Muscle of arm (tissue), 14 donors: ENCODE measurements at places on chromosomes 2 and 18.

GRCh38 chr18:35469725-35470124, 28.0 kb downstream of the INO80C start:
- no peak for DNase-seq

DNA sequence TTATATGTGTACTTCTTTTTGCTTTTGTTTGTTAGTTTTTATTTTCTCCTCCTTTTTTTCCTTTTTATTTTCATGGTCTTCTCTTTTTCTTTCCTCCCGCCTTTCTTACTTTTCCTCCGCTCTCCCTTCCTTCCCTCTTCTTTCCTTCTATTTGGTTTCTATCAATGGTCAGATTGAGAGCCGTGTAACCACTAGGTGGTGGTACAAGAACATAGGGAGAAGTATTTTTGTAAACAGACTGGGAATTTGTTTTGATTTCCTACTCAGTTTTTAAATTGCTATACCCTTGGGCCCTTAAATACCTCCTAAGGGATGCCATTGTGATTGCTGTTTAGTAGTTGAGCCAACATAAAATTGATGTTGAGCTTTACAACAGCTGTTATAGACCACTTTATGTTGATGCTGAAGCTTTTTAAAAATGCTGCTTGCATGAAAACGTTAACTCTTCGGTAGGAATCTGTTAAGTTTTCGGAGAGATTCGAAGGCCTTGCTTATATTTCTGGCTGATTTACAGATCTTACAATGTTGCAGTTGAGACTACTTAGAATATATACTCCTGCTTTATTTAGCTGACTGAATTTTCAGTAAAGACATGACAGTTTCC, 124.2 kb downstream of the UBE2E3 start:
- peak; percentile 56 for DNase-seq

DNA sequence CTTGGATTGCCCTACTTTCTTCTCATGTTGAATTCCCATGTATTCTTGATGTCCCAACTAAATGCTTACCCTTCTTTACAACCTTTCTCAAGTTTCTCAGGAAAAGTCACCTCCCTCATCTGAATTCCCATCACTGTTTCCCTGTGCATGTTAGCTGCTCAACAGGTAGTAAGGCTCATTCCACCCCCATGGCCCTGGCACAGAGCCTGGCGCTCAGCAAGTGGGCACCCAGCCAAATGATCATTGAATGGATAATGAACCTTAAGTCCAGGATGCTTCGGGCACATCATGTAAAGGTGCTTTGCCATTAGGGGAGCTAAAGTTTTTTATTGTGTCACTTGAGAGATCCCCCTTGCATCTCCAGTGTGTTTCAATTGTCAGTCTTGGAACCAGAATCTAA, 124.0 kb downstream of the PKP4 start:
- DNase-seq = no peak

GRCh38 chr2:60075048-60075447, 478.4 kb downstream of the BCL11A start:
- DNase-seq = no peak

- DNase-seq = no peak
These were observed 44.1 kb upstream of the IGFBP2 start for GRCh38 chr2:216588861-216589710.
